ENCODE measurements at places on chromosomes 11 and 22.

- no peak for DNase-seq
Measured at GRCh38 chr22:23166841-23167616, 13.3 kb upstream of the BCR start.

DNA sequence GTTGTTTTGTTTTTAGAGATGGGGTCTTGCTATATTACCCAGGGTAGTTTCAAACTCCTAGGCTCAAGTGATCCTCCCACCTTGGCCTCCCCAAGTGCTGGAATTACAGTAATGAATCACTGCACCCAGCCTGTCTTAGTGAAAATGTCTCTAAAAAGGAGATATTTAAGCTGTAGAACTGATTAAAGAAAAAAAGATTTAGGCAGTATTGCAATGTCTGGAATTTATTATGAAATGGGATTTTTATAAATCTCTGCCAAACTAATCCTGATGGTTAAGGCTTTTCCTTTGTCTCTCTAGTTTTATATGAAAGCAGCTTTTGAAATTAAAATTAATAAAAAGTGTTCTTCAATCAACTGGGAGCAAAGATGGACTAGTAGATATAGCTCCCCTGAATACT is 2.1 kb downstream of the PLAAT3 start:
- no peak for DNase-seq

DNA sequence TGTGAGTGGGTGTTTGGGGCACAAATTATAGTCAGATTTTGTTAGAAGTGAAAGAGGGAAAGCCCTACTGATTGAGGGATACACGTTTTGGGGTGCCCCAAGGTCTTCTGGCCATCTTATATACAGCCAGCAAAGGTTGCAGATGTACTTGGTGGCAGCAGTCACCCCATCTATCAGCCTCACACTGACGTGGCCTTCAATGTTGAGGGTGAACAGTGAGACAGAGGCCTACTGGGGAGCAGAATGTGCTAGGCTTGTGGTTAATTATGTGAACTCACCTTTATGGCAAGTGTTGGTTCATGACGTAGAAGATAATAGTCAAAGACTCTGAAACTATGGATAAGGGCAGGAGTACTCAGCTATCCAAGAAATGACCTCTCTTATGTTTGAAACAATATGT is 121.2 kb downstream of the TRIM44 start:
- no peak for DNase-seq

- no peak for DNase-seq
Measured at GRCh38 chr11:16598906-16599305, 139.5 kb upstream of the C11orf58 start.

- no peak for DNase-seq
Measured at GRCh38 chr11:101474666-101475065, 109.1 kb downstream of the TRPC6 start.

- peak; percentile 74 for DNase-seq
Measured at GRCh38 chr11:60775420-60775961, 9.6 kb upstream of the MS4A10 start.

GRCh38 chr22:49282596-49282995 is 545.1 kb downstream of the BRD1 start:
- DNase-seq = no peak

DNA sequence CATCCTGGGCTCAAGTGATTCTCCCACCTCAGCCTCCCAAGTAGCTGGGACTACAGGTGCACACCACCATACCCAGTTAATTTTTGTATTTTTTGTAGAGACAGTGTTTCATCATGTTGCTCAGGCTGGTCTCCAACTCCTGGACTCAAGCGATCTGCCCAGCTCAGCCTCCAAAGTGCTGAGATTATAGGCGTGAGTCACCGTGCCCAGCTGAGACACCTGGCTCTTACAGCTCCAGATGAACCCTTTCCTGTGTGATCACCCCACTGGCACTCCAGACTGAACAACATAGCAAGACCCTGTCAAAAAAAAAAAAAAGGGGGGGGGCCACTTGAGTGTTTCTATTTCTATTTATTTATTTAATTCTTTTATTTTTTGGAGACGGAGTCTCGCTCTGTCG is 1.0 kb upstream of the ADSL start:
- DNase-seq = no peak

DNA sequence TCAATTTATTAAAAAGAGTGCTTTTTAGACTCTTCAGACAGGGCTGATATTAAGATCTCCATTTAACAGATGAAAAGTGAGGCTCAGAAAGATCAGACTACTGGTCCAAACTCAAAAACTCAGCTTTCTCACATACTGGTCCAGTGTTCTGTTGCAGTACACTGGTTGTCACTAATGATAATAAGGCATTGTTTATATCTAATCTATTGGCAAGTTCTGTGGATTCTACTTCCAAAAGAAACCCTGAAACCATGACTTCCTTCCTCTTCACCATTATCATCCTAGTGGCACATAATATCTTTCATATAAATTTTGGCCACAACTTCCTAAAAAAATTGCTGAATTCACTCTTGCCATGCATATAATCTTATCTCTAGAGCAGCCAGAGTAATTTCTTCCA is 36.9 kb downstream of the F2 start:
- no peak for DNase-seq

- no peak for DNase-seq
Measured at GRCh38 chr22:45285263-45286058, 712 bp downstream of the UPK3A start.

- DNase-seq = no peak
Measured at GRCh38 chr22:31439808-31440207, 40.4 kb downstream of the DRG1 start.

GRCh38 chr11:132686886-132687285 is 845.4 kb downstream of the OPCML start:
- DNase-seq = no peak

DNA sequence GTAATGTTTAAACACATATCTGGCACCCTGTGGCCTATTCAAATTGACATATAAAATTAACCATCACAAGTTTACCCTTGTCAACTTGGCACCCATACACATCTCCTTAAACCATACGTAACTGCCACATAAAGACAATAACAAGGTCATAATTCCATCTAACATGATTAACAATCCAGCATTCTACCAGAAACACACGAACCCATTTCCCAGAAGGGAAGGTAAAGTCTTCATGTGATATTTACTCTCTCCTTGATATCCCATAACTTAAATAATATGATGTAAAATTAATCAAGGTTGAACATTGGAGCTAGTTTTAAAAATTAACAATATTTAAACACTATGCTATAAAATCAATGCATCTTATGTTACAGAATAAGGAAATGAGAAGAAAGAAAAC is 55.2 kb upstream of the CEP295 start:
- no peak for DNase-seq

DNA sequence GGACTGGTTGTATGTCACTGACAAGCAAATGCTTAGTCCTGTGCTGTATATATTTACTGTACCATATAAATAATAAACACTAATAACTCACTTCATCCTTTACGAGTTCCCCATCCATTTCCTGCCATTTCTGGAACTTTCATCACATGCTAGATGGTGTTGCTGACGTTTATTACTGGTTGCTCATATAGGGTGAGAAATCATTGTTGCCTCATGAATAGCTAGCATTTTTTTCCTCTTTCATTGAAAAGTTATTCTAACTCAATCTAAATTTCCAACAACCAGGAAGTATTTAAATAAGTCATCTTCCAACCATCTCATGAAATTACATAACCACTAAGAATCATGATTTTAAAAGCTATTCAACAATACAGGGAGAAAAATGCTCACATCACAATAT is 88.6 kb upstream of the RCN1 start:
- DNase-seq = no peak

DNA sequence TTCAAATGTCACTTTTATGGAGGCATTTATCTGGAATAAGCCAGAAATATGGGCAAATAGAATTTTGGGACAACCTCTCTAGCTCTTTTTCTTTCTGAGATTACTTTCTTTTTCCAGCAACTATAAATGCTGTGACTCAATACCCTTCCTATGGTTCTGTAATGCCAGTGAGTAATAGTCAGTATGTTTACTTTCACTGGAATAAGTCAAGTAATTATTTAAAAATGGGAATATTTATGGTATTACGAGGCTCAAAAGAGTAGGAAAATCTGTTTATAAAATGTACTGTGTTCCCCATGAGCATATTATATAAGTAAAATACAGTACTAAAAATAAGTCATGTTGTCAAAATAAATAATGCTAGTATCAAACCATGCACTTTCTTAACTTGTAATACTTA is 750.5 kb downstream of the LUZP2 start:
- DNase-seq = no peak

- no peak for DNase-seq
Measured at GRCh38 chr11:66691311-66691980, 13.8 kb upstream of the RBM4B start.

- no peak for DNase-seq
Measured at GRCh38 chr22:37647928-37648327, 8.5 kb downstream of the SH3BP1 start.

- no peak for DNase-seq
Measured at GRCh38 chr22:37768273-37768672, 39.5 kb upstream of the GCAT start.

DNA sequence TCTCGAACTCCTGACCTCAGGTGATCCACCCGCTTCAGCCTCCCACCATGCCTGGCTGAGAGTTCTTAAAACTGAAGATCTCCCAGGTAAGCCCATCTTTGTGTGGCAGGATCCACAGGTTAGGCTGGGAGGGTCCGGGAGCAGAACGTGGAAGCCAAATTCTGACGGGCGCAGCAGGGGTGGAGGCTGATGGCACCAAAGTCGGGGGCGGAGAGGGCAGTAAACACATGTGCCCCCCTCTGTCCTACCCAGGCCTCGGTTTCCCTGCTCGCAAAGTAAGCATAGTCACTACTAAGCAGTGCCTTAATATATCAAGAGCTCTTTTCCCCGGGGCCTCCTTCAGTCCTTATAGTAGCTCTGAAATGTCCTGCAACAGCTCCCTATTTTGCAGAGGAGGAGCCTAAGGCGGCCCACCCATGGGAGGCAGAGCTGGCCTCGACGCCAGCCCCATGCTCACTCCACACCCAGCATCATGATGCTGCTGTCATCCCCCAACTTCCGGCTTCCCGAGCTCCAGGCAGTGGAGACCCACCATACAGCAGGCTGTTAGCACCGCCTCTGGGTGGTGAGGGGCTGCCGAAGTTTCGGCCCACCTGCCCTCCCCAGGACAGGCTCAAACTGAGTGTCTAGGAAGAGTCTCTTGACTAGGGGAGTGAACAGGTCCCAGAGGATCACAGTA is 230.0 kb downstream of the CTTN start:
- DNase-seq = no peak

DNA sequence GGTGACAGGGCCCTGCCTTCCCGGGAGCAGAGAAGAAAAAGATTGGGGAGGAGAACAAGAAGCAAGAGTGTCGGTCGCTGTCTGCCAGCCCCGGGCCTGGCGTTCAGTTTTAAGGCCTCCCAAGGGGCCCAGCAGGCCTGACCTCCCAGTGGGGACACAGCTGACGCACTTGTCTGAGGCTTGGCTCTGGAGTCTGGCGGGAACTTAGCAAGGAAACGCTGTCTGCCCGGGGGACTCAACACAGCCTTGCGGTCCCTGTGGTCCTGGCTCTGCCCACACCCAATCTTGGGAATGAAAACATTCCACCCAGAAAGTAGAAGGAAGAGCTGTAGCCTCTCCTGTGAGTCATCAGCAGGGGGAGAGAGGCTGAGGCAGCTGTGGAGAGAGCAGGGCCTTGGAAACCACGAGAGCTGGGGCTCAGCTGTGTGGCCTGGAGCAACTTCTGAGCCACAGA is 54.4 kb downstream of the TRAF6 start:
- DNase-seq = no peak

DNA sequence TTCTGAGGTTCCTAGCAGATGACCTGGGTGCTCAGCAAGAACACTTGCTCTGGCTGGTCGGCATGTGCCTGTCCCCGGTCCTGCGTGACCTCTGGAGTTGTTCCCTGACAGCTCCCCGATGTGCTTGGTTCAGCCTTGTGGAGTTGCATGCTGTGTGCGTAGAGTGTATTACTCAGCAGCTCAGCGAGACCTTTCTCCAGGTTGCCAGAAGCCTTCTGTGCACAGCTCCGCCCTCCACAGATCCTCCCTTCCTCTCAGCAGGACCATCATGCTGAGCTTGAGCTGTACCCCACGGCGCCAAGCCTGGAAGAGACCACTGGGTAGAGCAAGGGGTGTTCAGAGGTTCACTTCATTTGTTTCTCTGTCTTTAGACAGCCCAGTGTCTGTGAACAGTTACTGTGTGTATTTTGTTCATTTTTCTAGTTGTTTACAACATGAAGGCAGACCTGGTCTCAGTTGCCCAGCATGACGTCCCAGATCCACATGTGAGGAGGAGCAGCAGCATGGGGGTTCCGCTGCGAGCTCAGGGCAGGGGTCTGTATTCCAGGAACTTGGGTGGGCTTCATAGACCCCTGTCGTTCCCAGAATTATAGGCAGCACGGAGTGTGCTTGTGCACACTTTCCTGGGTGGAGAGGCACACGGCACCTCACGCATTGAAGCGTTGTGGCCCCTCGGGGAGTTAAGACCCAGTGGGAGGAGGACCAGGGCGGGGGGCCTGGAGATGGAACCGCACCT is 148.6 kb downstream of the IGLL1 start:
- DNase-seq = no peak

- no peak for DNase-seq
Measured at GRCh38 chr11:100637706-100638105, 49.4 kb upstream of the ARHGAP42 start.

DNA sequence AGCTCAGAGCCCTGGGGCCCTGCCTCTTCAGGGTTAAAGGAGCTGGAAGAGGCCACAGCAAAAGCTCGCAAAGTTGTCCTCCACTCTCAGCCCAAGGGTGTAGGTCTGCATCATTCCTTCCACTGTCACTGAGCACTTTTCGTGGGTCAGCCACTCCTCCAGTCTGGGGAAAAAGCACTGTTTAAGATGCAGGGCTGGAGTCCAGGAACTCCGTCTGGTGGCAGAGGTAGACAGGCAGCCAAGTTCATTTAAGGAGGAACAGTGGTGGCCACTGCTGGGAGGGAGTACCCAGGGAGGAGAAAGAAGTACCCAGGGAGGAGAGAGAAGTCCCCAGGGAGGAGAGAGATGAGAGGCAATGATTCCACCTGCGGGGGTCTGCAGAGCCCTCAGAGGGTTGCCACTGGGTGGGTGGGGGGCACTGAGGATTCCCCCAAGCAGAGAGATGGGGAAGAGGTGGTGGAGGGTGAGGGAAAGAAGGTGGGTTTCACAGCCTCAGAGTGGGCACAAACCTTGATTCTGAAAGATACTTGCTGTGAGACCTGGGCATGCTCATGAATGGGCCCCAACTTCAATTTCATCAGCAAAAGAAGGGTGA is 70.0 kb upstream of the B3GAT1 start:
- no peak for DNase-seq

DNA sequence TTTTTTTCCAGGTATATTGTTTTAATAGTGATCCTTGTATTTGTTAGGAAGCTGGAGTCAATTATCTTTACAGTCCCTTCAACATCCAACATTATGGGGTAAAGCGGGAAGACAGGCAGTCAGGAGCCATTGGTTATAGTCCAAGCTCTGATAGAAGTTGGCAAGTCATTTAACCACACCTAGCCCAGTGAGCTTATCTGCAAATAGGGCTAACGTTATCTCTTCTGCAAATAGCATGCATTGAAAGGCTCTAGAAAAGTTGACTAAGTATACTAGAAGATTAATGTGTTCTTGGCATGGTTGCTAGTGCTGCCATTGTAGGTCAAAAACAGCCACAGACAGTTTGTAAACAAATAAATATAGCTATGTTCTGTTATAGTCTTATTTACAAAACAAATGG is 520.7 kb downstream of the OPCML start:
- DNase-seq = no peak
